Astrocyte of the cerebellum (primary cell): ENCODE measurements at places on chromosomes 2 and 18.

- no peak for DNase-seq
Observed at GRCh38 chr2:160411955-160412354, 81.7 kb downstream of the RBMS1 start.

GRCh38 chr2:71534201-71534600, 80.8 kb downstream of the DYSF start:
- DNase-seq: no peak

- DNase-seq: no peak
Observed at GRCh38 chr2:2527148-2527547, 196.1 kb upstream of the MYT1L start.

GRCh38 chr18:22674272-22674671, 256.6 kb upstream of the CTAGE1 start:
- DNase-seq: peak; percentile 82

DNA sequence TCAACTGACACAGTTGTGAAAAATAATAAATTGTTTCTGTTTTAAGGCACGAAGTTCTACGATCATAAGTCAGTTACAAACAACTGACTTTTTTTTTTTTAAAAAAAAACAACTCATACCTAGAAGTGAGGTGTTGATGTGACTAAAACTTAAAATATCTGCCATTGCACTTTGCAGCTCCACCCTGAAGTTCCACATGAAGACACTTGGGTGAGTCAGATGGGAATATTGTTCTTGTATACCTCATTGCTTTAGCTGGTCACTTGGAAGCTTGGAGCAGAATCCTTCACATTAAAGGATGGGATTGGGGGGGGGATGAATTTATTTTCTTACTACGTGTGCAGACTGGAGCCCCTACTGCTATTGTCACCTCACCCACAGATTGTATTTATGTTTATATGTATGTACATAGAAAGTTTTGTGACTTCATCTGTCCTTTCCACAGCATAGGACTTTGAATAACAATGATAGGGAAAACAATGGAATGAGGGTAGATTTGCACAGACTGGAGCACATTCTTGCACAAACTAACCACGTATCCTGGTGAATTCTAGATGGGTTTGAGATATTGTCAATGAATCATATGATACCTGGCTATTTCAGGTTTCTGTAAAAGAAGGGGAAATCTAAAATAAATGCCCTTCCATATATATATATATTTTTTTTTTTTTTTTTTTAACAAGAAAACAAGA, 57.9 kb upstream of the ARHGAP15 start:
- no peak for DNase-seq

- DNase-seq: peak; percentile 24
Observed at GRCh38 chr2:56474412-56475158, 290.8 kb downstream of the CCDC85A start.

DNA sequence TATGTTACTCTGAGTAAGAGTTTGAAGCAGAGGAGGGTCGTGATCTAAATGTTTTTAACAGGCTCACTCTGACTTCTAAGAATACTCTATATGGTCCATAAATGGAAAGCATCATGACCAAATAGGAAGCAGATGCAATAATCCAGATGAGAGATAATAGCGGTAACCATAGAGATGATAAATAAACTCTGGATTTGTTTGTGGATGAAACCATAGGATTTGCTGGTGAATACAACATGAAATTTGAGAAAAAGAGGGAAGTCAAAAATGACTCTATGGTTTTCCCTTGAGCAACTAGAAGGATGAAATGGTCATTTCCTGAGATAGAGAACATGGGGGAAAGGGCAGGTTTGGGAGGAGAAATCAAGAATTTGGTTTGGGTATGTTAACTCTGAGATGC, 3.9 kb downstream of the HEATR5B start:
- no peak for DNase-seq

- DNase-seq: no peak
Observed at GRCh38 chr2:100625717-100626116, 62.9 kb downstream of the PDCL3 start.

- DNase-seq: no peak
Observed at GRCh38 chr2:232139786-232140562, 178.5 kb downstream of the DIS3L2 start.

DNA sequence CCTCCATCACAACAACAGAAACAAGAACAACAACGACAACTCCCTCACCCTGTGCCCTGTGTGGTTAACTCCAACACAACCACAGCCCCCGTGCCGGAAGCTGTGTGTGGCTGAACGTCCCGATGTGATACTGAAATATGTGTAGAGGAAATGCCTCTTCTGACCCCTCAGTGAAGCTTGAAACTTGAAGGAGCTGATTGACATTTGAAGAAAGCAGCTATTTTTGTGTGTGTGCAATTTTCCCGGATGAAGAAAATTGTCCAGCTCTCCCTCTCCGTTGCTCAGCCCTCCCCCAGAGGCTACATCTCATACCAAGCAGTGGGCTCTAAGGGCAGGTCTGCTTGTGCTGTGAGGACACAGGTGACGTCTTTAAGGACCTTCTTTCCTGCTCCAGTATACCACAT, 173.8 kb downstream of the ICOS start:
- no peak for DNase-seq

- DNase-seq: no peak
Observed at GRCh38 chr2:26073830-26074229, 39.9 kb downstream of the RAB10 start.

DNA sequence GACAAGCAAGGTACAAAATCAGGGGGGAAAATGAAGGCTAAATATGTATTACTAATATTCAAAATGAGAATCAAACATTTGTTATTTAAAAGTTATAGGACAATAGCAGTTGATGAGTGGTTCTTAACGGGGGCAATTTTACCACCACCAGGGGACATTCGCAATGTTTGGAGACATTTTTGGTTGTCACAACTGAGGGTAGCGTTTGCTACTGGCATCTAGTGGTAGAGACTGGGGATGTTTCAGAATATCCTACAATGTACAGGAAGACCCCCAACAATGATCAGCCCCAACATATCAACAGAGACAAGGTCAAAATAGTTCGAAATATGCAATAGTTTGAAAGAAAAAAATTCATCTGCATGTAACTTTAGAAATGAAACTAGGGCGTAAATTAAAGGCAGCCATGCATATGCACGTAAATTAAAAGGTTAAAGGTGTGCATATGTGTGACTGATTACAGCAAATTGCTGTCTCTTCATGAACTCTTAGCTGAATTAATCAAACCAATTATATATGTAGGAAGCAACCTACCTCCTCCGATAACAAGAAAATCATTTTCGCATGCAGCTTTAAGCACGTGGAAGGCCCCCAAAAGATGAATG, 61.2 kb upstream of the CUL3 start:
- DNase-seq: peak; percentile 1

- DNase-seq: no peak
Observed at GRCh38 chr2:239557516-239557915, 156.7 kb upstream of the HDAC4 start.

DNA sequence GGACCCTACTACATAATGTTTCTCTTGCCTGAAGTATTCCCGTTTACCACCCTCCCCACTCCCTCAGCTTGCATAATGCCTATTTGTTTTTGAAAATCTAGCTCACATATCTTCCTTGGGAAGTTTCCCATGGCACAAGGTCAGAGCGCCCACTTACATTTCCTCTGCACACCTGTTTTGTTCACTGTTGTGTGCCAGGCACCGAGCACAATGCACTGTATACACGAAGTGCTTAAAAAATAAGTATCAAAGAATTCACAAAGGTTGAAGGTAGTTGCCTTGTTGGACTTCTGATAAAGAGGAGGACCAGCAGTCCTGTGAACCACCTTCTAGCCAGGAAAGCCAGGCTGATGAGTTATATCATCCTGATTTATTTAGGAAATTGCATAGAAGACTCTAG, 16.8 kb upstream of the RHOB start:
- DNase-seq: no peak

DNA sequence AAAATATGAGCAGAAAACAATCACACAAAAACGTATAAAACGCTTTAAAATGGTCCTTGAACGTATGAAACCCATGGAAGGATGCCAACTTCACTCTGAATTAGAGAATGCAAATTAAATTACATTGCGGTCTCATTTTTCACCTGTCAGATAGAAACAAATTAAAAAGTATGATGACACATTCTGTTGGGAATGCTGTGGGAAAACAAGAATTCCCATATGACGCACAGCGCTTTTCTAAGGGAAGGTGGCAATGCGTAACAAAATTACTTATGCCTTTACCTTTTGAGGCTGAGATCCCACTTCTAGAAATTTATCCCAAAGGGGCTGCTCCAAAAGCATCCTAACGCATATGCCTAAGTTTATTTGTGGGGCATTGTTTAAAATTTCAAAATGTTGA, 3.8 kb upstream of the RPS7 start:
- peak; percentile 93 for DNase-seq

GRCh38 chr2:85930129-85931124, 41.6 kb upstream of the ST3GAL5 start:
- DNase-seq: no peak

DNA sequence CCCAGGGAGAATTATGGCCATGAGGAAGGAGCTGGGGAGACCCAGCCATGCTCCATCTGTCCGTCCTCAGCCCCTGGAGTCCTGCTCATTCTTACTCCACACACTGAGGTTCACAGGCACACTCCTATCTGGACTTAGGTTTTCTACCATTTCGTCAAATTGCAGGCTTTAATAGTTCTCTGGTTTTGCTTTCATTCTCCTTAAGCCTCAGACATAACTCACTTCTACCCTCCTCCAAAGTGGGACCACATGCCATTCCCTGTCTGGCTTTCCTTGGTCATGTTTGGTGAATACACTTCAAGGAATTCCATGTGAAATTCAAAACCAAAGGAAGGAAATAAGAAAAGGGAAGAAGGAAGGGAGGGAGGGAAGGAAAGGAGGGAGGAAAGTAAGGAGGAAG, 115.7 kb downstream of the CMPK2 start:
- DNase-seq: no peak

- DNase-seq: peak; percentile 94
Observed at GRCh38 chr2:12320991-12321641, 395.6 kb upstream of the TRIB2 start.

GRCh38 chr2:176852667-176853066, 359.9 kb upstream of the HNRNPA3 start:
- DNase-seq: no peak

DNA sequence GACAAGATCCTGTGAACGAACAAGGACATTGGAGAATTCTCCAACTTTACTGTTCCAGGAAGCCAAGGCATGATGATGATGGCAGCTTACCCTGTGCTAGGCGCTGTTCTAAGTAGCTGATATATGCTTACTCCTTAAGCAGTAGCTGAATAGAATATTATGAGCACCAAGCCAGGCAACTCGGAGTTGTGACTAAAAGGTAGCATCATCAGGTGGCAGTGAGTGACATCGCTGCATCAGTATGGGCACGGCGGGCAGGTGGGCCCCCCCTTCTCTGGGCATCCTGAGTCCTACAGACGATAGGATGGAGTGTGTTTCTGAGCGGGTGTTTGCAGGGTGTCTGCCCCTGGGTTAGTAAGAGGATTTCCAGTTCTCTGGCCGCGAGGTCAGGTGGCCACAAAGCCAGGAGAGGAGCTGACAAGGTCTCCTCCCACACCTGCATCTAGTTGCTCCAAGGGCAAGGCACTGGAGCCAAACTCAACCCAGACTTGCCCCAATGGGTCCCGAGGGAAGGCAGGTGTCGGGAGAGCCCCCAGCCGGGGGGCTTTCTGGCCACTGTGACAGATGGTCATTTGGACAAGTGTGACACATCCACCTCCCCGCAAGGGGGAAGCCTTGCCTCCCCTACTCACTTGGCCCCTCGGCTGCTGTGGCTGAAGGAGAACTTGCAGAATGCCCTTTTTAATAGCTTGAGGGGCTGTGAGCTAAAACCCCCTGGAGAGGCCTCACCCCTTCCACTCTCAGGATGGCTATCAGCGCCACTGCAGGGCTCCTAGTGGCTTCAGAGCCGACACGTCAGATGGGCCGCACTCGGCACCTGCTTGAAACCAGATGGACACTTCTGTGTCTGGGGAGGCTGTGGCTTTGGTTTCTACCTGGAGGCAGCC, 55.5 kb downstream of the CRACDL start:
- no peak for DNase-seq

DNA sequence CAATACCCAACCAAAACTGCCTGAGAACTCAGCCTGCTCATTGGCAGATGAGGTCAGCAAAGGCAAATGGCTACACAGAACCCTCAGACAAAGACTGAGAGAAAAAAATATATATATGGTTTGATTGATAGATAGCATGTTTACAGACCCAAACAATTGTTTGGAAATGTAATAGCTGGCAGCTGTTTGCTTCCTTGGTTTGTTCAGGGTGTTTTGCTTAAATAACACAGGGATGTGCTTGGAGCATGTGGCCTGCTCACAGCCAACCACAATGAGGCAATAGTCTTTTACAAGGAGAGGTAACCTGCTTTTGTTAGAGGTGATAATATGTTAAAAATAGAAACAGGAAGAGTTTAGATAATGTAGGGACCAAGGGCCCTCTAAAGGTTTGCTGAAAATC, 84.5 kb downstream of the PDK1 start:
- no peak for DNase-seq

- DNase-seq: no peak
Observed at GRCh38 chr2:2647141-2647541, 316.1 kb upstream of the MYT1L start.

DNA sequence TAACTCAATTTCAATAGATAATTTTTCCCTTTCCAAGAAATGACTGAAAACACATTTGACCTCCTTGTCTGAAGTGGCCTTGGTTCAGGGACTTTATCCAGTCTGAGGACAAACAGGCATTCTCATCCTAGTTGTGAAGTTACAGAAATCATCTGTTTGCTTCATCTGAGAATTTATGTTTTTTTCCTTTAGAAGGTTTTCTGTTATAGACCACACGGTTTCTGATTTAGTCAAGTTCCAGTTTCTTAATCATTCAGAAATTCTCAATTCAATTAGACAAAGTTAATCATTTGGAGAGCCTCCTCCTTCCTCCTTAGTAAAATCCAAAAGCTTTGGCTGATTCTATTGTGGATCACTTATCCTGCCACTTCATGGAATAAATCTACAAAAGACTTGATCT, 60.9 kb downstream of the ICOS start:
- no peak for DNase-seq

DNA sequence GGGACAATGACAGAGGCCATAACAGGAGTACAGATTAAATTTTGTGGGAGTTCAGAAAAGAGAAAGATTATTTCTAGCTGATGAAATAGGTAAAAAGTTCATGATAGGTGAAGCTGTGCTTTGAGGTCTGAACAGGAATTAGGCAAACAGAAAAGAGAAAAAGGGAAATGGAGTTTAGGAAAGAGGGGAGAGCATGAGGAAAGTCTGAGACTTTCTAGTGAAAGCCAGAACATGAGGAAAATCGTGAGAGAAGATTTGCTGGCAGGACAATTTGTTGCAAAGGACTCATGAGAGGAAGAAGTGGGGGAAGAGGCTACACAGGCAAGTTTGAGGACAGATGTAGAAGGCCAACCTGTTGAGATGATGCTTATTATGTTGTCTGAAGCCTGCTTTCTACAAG, 6.3 kb upstream of the CHN1 start:
- DNase-seq: no peak

DNA sequence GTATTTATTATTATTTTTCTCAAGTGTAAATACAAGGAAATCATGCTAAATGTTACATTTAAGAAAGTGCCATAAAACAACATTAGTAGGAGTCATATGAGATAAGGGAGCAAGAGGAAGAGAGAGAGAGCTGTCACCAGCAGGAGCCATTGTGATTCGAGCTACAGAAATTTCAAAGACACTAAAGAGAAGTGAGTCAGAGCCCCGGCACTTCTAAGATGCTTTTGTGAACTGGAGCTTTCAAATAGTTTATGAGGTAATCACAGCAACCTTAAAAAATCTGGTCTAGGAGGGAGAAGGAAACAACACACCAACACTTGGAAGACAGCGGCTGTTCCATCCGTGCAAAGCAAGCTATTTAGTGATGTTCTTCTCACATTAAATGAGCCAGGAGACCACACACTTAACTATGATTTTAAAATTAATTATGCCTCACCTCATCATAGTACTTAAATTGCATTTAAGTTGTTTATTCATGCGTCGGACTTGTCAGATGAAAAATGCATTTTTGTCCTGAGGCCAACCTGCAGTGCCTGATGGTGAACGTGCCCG, 382.7 kb upstream of the SALL3 start:
- DNase-seq: no peak
